ENCODE measurements at places on chromosomes 7 and 10. TPM values are rescaled to one million over a fixed set of nuclear protein-coding genes. Genes with fewer than 3 reads are reported as not detected.

Gene GSTO2
- total RNA-seq: 0.96 TPM

Gene SFRP4
- total RNA-seq: not detected

Gene TIMM23B
- 19.6 TPM for total RNA-seq

Gene GNAT3
- not detected for total RNA-seq

Gene AOAH
- total RNA-seq: 44.5 TPM

Gene SKIDA1
- total RNA-seq: 0.26 TPM

Gene UTF1
- not detected for total RNA-seq

Gene FZD1
- not detected for total RNA-seq

Gene CTAGE8
- total RNA-seq: not detected

Gene ENTPD1
- 395 TPM for total RNA-seq

Gene AKR1D1
- not detected for total RNA-seq

DNA sequence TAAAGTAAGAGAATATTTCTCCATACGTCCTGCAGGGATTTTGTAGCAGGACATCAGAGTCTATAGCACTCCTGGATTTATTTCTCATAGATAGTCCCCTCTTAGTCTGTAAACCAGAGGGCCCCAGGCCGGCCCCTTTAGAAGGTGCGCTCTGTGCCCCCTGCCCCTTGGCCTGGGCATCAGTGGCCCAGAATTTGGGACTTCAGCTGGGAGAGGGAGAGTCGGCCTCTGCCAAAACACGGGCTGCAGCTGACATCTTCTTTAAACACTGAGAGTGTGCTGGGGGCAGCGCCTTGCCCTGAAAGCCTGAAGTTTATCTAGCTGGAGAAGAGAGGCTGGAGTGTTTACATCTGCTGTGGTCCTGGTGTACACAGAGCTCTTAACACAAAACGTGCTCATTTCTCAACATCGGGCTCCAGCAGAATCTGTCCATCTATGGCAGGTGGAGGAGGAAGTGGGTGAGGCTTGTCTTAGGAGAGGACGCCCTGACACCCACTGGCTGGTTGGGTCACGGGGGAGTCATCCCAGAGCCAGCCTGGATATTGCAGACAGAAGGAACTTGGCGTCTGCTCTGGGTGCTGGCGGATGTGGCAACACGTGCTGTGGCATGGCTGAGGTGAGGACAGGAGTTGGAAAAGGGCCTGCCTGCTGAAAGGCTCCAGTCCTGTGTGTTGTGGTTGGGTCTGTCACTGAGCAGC is 5.0 kb upstream of the TACR2 start:
- H3K27ac ChIP-seq: no peak overlapping the region
- H3K36me3 ChIP-seq: no peaks in the 10 kb centered on the region
- no peak for DNase-seq
- no peak overlapping the region for H3K4me3 ChIP-seq
- H3K4me1 ChIP-seq: peaks cover 26% of the 10 kb centered on the region

GRCh38 chr7:1712907-1713501 is 42.9 kb downstream of the ELFN1 start:
- H3K4me1 ChIP-seq: no peaks in the 10 kb centered on the region
- no peak for DNase-seq
- no peaks in the 10 kb centered on the region for H3K36me3 ChIP-seq
- no peaks in the 10 kb centered on the region for H3K27me3 ChIP-seq
- H3K27ac ChIP-seq: no peak overlapping the region

DNA sequence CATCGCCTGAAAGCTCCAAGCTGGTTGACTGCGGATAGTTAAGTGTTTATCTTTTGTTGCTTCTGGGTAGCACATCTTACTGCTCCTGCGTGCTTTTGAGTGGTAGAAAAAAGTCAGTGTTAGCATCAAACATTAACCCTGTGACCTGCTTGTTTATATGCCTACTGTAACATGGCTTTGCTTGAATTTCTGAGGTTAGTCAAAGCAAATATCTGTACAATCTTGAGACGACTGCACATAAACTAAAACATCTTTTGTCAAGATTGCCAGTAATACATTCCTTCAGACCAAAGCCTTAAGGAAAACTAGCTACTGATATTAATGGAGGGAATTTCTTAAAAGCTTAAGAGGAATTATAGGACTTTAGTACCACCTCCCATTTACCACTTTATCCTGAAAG is 163.7 kb downstream of the BAMBI start:
- H3K27ac ChIP-seq: no peak overlapping the region
- no peak overlapping the region for H3K4me3 ChIP-seq

- no peak overlapping the region for H3K4me3 ChIP-seq
- no peaks in the 10 kb centered on the region for H3K27me3 ChIP-seq
- no peaks in the 10 kb centered on the region for H3K4me1 ChIP-seq
Measured at GRCh38 chr7:24659505-24659904, 86.3 kb downstream of the PALS2 start.

GRCh38 chr10:18566177-18566576 is 85.2 kb downstream of the NSUN6 start:
- no peak overlapping the region for H3K27ac ChIP-seq
- DNase-seq: no peak
- no peaks in the 10 kb centered on the region for H3K4me1 ChIP-seq
- no peaks in the 10 kb centered on the region for H3K36me3 ChIP-seq
- H3K4me3 ChIP-seq: no peak overlapping the region

DNA sequence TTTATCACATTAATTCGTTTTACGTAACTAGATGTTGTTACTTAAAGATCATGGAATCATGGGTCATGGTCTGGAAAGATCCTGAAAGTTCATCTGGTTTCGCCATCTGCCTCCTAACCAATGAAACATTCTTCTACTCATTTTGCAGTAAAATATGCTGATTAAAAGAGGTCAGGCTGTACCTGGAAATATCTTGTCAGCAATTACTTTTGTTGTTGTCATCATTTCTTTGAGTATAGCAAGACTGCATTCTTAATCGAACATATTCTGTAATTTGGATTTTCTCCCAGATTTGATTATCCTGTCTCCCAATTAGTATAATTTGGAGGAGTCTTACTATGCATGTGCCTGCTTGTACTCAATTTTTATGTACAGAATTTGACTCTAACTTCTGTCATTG is 833.7 kb downstream of the GRM8 start:
- no peak overlapping the region for H3K27ac ChIP-seq
- DNase-seq: no peak
- no peaks in the 10 kb centered on the region for H3K4me1 ChIP-seq
- H3K4me3 ChIP-seq: no peak overlapping the region
- no peaks in the 10 kb centered on the region for H3K27me3 ChIP-seq
- H3K36me3 ChIP-seq: no peaks in the 10 kb centered on the region

DNA sequence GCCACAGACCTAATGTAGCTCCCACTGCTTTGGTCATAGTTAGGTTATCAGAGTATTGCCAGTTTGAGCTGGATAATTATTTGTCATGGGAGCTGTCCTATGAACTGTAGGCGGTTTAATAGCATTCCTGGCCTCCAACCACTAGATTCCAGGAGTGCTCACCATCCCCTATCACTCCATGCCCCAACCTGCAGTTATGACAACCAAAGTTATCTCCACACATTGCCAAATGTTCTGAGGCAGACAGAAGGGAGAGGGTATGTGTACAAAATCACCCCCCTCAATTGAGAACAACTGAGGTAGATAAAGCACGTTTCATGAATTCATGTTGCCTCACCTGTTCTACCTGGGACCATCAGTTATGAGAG is 119.0 kb upstream of the CACUL1 start:
- H3K4me1 ChIP-seq: no peaks in the 10 kb centered on the region
- H3K27ac ChIP-seq: no peak overlapping the region
- H3K36me3 ChIP-seq: no peaks in the 10 kb centered on the region
- DNase-seq: no peak
- no peak overlapping the region for H3K4me3 ChIP-seq
- H3K27me3 ChIP-seq: peaks cover 28% of the 10 kb centered on the region

DNA sequence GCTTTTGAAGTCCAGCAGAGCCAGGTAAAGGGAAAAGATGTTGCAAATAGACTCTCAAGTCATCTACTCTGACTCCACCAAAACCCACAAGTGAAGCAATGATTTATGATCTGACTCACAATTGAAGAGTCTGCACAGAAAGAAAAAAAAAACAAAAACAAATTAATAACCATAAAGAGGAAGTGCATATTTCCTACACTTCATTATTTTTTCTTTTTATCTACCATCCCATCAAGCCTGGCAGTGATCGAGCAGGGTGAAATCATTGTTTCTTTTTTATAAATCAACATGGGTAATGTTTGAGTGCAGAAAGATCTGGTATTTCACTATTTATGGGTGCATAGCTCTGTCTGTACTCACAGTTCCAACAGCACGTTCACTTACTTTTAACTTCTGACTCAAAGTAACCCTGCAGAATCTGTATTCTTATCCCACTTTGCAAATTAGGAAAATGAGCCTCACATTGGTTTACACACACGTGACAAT is 829.0 kb downstream of the TNS3 start:
- H3K4me1 ChIP-seq: no peaks in the 10 kb centered on the region
- H3K36me3 ChIP-seq: no peaks in the 10 kb centered on the region
- no peaks in the 10 kb centered on the region for H3K27me3 ChIP-seq
- no peak overlapping the region for H3K27ac ChIP-seq
- no peak for DNase-seq

DNA sequence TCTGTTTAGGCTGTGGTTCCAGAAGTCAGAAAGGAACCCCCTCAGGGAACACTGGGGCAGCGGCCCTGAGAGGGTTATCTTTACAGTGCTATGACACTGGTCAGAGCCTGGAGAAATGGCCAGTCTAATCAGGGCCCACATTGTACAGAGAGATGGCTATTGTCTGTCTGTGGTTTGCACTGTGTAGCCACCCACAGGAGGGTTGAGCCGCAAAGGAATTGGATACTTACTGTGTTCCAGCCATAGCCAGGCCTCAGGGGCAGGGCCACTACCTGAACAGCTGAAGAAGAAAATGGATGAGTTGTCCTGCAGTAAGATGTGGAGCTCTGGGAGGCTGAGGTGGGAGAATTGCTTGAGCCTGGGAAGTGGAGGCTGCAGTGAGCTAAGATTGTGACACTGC is 47.5 kb upstream of the PODXL start:
- no peak overlapping the region for H3K27ac ChIP-seq
- peaks cover 46% of the 10 kb centered on the region for H3K27me3 ChIP-seq
- H3K36me3 ChIP-seq: no peaks in the 10 kb centered on the region
- no peak for DNase-seq
- no peak overlapping the region for H3K4me3 ChIP-seq

- no peak overlapping the region for H3K4me3 ChIP-seq
- H3K4me1 ChIP-seq: peaks cover 9% of the 10 kb centered on the region
- H3K27ac ChIP-seq: no peak overlapping the region
- no peaks in the 10 kb centered on the region for H3K27me3 ChIP-seq
Measured at GRCh38 chr7:127885843-127886242, 145.4 kb downstream of the LRRC4 start.

GRCh38 chr7:2927592-2927991 is 83.5 kb upstream of the GNA12 start:
- H3K27ac ChIP-seq: no peak overlapping the region
- H3K4me1 ChIP-seq: no peaks in the 10 kb centered on the region
- no peak overlapping the region for H3K4me3 ChIP-seq
- H3K36me3 ChIP-seq: peaks cover 32% of the 10 kb centered on the region
- DNase-seq: no peak

GRCh38 chr7:140031364-140031763 is 31.4 kb downstream of the PARP12 start:
- peaks cover 59% of the 10 kb centered on the region for H3K36me3 ChIP-seq
- no peak overlapping the region for H3K4me3 ChIP-seq
- no peaks in the 10 kb centered on the region for H3K27me3 ChIP-seq
- peaks cover 20% of the 10 kb centered on the region for H3K4me1 ChIP-seq
- no peak overlapping the region for H3K27ac ChIP-seq

- peaks cover 19% of the 10 kb centered on the region for H3K27me3 ChIP-seq
- H3K36me3 ChIP-seq: peaks cover 5% of the 10 kb centered on the region
- H3K4me1 ChIP-seq: peaks cover 30% of the 10 kb centered on the region
- no peak for DNase-seq
- no peak overlapping the region for H3K27ac ChIP-seq
Measured at GRCh38 chr10:89164920-89165319, 42.2 kb downstream of the CH25H start.

DNA sequence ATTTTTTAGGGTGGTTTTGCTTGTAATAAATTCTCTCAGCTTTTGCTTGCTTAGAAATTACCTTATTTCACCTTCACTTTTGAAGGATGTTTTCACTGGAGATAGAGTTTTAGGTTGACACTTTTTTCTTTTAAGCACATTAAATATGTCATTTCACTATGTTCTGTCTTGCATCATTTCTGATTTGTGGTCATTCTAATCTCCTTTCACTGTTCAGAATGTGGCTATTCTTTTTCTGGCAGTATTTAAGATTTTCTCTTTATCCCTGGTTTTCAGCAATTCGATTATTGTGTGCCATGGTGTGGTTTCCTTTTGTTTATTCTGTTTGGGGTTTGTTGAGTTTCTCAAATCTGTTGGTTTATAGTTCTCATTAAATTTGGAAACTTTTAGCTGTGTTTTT is 1065.6 kb downstream of the KCNMA1 start:
- no peaks in the 10 kb centered on the region for H3K4me1 ChIP-seq
- no peaks in the 10 kb centered on the region for H3K36me3 ChIP-seq
- H3K27me3 ChIP-seq: no peaks in the 10 kb centered on the region
- H3K4me3 ChIP-seq: no peak overlapping the region
- no peak for DNase-seq

DNA sequence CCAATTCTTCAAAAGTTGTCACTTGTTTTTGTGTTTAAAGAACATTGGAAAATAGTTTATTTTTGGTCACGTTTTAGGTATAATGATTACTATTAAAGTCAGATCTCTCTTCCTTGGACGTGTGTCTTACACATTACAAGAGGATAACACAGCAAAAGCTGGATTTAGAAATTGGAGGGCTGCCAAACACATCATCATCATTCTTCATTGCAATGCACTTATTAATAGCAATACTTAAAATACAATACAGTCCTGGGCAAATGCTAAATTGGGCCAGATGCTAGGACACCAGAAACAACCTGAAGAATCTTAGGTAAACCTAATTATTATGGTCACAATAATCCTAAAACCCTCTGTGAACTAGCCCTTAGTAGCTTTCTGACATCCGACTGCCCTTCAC is 303.6 kb downstream of the DGKB start:
- no peak overlapping the region for H3K27ac ChIP-seq
- no peak for DNase-seq
- no peak overlapping the region for H3K4me3 ChIP-seq
- H3K27me3 ChIP-seq: no peaks in the 10 kb centered on the region

DNA sequence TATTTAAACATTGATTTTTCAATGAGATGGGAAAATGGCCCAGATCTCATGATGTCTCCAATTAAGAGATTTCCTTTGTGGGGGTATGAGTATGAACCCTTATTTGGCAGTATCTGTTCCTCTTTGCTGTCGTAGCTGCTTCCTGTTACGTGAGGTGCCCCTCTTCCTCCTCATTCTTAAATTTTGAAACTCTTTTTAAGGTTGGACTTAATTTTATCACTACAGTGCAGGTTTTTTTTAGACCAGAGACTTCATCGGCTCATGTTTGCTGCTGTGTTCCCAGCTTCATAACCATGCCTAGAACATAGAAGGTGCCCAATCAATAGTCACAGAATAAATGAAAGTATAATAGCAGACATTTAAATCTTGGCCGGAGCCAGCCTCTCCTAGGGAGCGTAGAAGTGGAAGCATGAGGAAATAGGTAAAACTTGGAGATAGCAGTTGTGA is 2.4 kb downstream of the MIOS start:
- no peak for DNase-seq
- peaks cover 37% of the 10 kb centered on the region for H3K4me1 ChIP-seq
- peak overlapping the region; percentile 82 for H3K4me3 ChIP-seq
- H3K36me3 ChIP-seq: peaks cover 32% of the 10 kb centered on the region
- peak overlapping the region; percentile 87 for H3K27ac ChIP-seq
- no peaks in the 10 kb centered on the region for H3K27me3 ChIP-seq

GRCh38 chr7:22267930-22268615 is 88.9 kb downstream of the RAPGEF5 start:
- no peak for DNase-seq
- peaks cover 51% of the 10 kb centered on the region for H3K27me3 ChIP-seq
- no peak overlapping the region for H3K27ac ChIP-seq
- no peaks in the 10 kb centered on the region for H3K36me3 ChIP-seq
- H3K4me3 ChIP-seq: no peak overlapping the region

GRCh38 chr7:151759591-151760042 is 117.3 kb downstream of the PRKAG2 start:
- peak; percentile 71 for DNase-seq
- H3K4me3 ChIP-seq: no peak overlapping the region
- no peak overlapping the region for H3K27ac ChIP-seq
- no peaks in the 10 kb centered on the region for H3K36me3 ChIP-seq

Measured in activated CD8-positive, alpha-beta memory T cell treated with anti-CD3 and anti-CD28 coated beads, Interleukin-2, amount 10 ng/mL, durations not matched to agents 7 days and 5 days (primary cell).